CMK (cell line): ENCODE measurements at places on chromosomes 5 and 9.

- DNase-seq = no peak
Observed at GRCh38 chr9:35229066-35229778, 67.4 kb downstream of the UNC13B start.

DNA sequence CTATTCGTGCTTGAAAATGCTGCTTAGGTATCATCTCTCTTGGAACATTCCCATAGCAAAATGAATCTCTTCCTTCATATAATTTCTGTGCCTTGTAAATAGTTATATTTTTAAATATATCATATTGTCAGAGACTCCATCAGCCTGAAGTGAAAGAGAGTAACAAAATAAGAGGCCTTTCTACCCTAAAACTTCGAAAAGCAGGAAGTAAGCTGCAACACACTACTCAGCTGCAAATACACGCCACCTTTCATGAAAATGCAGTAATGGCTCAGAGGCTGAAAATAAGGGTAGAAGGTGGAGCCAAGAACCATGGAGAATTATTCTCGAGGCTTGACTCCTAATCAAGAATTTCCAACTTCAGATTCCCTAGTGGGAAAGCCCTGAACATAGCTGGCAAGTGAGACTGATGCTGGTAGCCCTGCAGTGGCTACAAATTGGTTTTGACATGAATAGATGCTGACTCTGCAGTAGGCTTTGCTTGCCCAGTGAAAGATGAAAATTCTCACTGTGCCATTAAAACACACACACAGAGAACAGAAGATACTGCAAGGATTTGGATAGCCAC is 30.2 kb upstream of the PTGER4 start:
- no peak for DNase-seq

GRCh38 chr5:142168365-142168764 is 59.8 kb downstream of the NDFIP1 start:
- DNase-seq = no peak

DNA sequence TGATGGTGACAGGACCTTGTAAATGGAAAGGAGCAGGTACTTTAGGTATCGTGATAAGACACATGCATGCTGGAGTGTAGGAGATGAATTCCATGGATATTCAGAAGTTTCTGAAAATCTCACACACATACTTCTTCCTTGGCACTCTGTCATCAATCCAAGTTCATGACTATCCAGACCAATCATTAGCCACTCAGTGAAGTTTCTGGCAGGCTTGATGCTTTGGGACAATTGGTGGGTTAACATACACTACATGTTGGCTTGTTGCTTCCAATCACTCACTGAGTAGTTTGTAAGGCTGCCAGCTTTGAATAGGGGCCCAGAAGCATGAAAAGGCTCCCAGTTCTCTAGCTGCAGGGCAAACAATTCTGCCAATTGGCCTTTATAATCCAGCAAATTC is 147.6 kb downstream of the CEMIP2 start:
- no peak for DNase-seq

- no peak for DNase-seq
Observed at GRCh38 chr5:69468631-69469030, 24.0 kb upstream of the OCLN start.

- DNase-seq = no peak
Observed at GRCh38 chr5:143836161-143836725, 24.3 kb downstream of the HMHB1 start.

GRCh38 chr5:38551030-38552017 is 5.1 kb downstream of the LIFR start:
- DNase-seq = no peak

- DNase-seq = no peak
Observed at GRCh38 chr5:83322273-83322924, 149.1 kb upstream of the VCAN start.

GRCh38 chr9:95129476-95130291 is 187.8 kb downstream of the FANCC start:
- no peak for DNase-seq

GRCh38 chr5:90184764-90185163 is 224.8 kb downstream of the CETN3 start:
- no peak for DNase-seq

- DNase-seq = no peak
Observed at GRCh38 chr9:5947912-5948311, 57.2 kb downstream of the MLANA start.

DNA sequence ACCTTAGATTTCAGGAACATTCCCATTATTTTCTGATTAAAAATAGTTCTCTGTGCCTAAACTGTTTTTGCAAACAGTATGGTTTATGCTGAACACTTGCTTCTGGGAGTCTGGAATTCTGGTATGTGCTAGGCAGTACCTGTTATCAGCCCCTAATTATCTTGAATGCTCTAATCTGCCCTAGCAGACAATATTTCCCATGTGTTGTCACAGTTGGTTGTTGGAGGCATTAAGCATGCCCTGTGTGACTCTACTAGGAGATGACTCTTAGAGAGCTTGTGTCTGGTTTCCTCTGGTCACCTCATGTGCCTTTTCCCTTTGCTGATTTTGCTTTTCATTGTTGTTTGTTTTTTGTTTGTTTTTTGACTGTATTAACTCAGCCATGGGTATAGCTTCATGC is 36.6 kb downstream of the UHRF2 start:
- DNase-seq = no peak

DNA sequence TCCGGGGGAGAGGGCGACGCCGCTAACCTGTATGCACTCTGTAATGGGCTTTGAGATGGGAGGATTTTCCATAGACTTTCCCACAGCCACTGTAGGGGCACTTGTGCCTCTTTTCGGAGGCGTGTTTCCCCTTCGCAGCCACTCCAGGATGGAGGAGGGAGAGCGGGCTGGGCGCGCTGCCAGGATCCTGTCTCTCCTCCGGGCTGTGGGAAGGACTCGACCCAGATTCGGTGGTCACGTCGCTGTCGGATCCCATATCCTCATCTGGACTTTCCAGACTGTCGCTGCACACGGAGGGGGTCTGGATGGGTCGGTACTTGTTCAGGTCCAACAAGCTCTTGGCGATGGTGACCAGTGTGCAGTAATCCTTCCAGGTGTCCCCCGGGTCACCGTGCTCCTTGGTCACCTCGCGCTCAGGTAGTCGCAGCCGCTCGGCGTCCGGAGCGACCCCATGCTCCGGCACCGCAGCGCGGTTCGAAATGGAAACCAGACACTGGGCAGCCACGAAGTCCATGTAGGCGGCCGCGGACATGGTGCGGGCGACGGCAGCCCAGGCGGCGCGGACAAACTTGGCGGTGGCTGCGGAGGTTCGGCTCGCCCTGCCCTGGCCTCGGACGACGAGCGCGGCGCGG is 1.5 kb downstream of the KLF9 start:
- DNase-seq = peak; percentile 14

DNA sequence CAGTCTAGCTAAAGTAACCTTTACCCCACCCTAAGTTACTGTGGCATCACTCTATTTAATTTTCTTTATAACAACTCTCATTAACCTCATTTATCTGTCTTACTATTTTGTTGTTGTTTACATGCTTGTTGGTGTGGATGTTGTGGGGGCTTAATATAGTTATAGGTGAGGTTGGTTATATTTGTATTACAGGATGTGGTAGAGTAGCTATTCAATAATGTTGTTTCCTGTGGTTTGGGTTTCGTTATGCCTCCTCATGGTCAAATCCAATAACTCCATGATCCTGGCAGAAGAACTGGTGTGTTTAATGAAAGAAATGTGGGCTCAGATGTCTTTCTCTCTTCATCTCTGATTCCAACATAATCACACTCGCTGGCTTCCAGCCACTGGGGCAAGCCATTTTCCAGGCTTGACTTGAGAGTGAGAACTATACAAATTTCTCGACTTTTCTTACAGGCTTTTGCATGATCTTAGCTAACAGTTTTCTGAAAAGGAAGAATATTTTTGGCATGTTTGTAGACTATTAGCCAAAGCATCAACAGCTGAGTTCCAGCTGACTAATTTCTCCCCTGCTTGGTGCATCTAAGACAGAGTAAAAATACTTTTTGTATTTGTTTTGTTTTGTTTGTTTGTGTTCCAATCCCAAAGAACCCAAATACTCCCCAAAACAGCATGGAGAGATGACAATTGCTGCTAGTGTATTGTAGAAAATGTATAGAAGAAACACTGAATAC is 303.7 kb upstream of the PAPPA start:
- DNase-seq = no peak

- peak; percentile 29 for DNase-seq
Observed at GRCh38 chr5:32339198-32339597, 26.5 kb upstream of the MTMR12 start.

GRCh38 chr5:168706655-168707069 is 127.5 kb upstream of the PANK3 start:
- DNase-seq = no peak

GRCh38 chr9:84027201-84027600 is 46.6 kb downstream of the RMI1 start:
- DNase-seq = no peak

- DNase-seq = no peak
Observed at GRCh38 chr9:22813529-22813928, 366.9 kb downstream of the DMRTA1 start.

DNA sequence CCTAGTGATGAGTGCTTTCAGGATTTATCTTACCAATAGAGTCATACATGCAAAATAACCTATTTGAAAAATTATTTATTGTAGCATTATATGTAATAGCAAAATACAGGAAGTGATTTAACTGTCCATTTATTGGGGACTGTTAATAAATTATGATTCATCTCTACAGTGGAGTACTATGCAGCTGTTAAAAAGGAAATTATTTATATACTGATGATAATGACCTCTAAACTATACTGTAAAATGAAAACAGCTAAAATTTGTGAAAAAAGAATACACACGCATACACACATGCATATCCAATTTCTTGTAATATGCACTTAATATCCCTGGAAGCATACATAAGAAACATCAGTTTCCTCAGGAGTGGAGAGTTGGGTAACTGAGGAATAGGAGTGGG is 58.0 kb upstream of the PALM2AKAP2 start:
- DNase-seq = no peak

DNA sequence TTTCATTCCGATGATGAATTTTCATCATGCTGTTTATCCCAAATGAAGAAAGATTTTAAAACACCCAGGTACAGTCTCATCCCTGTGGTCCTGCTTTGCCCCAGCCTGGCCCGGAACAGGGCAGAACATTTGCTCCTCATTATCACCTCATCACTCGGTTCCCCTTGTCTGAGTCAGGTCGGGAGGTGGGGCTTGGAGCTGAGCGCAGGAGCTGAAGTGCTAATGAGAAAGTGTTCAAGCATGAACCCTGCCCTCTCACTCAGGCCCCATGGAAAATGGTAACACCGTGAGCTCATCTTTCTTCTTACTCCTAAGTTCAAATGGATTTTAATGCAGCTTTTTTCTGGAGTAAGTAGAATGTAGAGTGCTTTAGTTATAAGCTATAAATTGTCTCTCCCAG is 466.2 kb downstream of the KDM4C start:
- DNase-seq = no peak

DNA sequence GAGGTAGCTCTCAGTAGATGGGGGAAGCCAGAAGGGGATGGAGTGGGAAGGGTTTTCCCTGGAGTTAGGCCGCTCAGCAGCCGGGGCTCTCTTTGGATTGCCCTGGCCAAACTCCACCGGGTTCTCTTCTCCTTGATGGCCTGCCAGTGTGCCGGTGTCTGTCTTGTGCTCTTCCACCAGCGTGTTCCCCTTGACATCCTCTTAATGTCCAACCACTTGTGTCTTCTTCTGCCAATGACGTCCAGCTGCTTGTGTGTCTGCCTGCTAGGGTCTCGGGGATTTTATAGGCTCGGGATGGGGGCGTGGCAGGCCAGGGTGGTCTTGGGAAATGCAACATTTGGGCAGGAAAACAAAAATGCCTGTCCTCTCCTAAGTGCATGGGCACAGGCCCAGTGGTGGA is 313.1 kb upstream of the PUM3 start:
- no peak for DNase-seq

DNA sequence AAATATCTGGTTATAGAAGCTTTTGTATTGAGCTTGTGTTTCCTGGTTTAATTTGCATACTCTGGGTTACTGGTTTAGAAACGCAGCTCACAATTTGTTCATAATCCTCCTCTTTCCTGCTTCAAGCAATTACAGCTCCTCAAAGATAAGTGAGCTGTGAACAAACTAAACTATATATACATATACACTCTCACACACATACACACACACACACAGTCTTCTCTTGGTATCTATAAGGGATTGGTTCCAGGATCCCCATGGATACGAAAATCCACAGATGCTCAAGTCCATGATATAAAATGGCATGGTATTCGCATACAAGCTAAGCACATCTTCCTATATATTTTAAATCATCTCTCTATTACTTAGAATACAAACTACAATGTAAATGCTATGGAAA is 510.9 kb upstream of the CDH18 start:
- DNase-seq = no peak

GRCh38 chr5:102375272-102375671 is 79.2 kb upstream of the SLCO4C1 start:
- DNase-seq = no peak

- DNase-seq = no peak
Observed at GRCh38 chr9:111282845-111283244, 47.2 kb downstream of the OR2K2 start.

GRCh38 chr5:119079318-119079921 is 8.5 kb downstream of the DMXL1 start:
- no peak for DNase-seq

GRCh38 chr5:66828548-66829357 is 232.6 kb downstream of the MAST4 start:
- DNase-seq = no peak

GRCh38 chr9:120845255-120845654 is 2.5 kb upstream of the PSMD5 start:
- DNase-seq = no peak

GRCh38 chr5:159021901-159022556 is 77.7 kb downstream of the EBF1 start:
- no peak for DNase-seq

DNA sequence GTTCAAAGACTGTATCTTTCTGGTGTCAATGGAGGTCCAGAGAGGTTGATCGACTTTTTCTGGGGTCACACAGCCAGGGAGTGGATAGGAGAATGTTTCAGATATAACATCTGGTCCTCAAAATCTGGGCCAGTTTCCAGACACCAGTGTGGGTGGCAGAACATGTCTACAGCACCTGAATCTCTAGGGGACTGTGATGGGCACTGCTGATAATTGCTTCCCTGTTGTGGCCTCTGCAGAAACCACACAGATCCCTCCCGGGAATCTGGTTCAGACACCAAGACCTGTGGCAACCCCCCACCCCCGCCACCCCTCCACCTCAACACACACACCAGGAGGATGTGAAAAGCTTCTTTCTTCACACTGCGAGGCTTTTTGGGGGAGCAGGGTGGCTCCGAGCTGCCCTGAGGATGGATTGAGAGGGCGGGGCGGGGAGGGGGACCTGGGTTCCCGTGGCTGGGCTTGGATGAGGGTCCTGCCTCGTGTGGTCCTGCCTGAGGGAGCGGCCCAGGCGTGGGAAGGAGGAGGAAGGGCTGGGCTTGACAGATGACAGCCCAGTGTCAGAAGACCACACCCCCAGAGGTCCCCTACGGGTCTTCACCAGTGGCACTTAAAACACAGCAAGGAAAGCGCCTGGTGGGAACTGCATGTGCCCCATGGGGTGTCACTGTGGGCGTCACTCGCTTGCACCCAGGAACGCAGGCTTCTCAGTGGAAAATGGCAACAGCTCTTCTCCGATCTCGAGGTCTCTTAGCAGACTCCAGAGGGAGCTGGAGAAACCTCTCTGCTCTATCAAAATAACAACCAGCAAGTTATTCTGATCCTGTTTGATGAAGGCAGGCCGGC is 55.2 kb downstream of the TRIP13 start:
- no peak for DNase-seq
